Left renal cortex interstitium (tissue), 4 donors: ENCODE measurements at places on chromosomes 1 and 21. TPM values are rescaled to one million over a fixed set of nuclear protein-coding genes. Genes with fewer than 3 reads are reported as not detected.

The KIF21B gene
- polyA plus RNA-seq: 3.2 TPM

The SPATA46 gene
- 0.37 TPM for polyA plus RNA-seq

The DMRTA2 gene
- polyA plus RNA-seq: not detected

The LHX8 gene
- polyA plus RNA-seq: not detected

The RSPH1 gene
- polyA plus RNA-seq: 14.3 TPM

The TMPRSS2 gene
- polyA plus RNA-seq: 37.1 TPM

The SYT14 gene
- polyA plus RNA-seq: 0.57 TPM

The KIAA1614 gene
- polyA plus RNA-seq: 11.4 TPM

The SMG5 gene
- polyA plus RNA-seq: 54.5 TPM

The PGBD5 gene
- 5.7 TPM for polyA plus RNA-seq

The KRTAP21-2 gene
- polyA plus RNA-seq: not detected

The AADACL3 gene
- not detected for polyA plus RNA-seq

The KCNAB2 gene
- polyA plus RNA-seq: 4.7 TPM

The OR10Z1 gene
- 0.07 TPM for polyA plus RNA-seq

The FCRL6 gene
- polyA plus RNA-seq: 0.40 TPM

The FCRL2 gene
- polyA plus RNA-seq: not detected

The SPATA45 gene
- 0.92 TPM for polyA plus RNA-seq

The S100A12 gene
- 0.35 TPM for polyA plus RNA-seq

The HSD3B2 gene
- 3.0 TPM for polyA plus RNA-seq

The LCE1B gene
- not detected for polyA plus RNA-seq

The MEF2D gene
- 32.8 TPM for polyA plus RNA-seq

The KCNH1 gene
- polyA plus RNA-seq: 0.24 TPM

The HSF2BP gene
- polyA plus RNA-seq: 2.0 TPM

The EFNA1 gene
- 58.7 TPM for polyA plus RNA-seq

The SPRR2F gene
- not detected for polyA plus RNA-seq

The C1orf216 gene
- 9.5 TPM for polyA plus RNA-seq

The GBP5 gene
- polyA plus RNA-seq: 0.49 TPM

The FCRL5 gene
- polyA plus RNA-seq: 0.14 TPM

The KCNJ15 gene
- 159 TPM for polyA plus RNA-seq

The EPHB2 gene
- polyA plus RNA-seq: 9.5 TPM

The CFAP45 gene
- 4.2 TPM for polyA plus RNA-seq

The NES gene
- polyA plus RNA-seq: 165 TPM

The ASCL5 gene
- not detected for polyA plus RNA-seq

The GBP1 gene
- polyA plus RNA-seq: 13.9 TPM

The OR2T35 gene
- polyA plus RNA-seq: not detected

The ALX3 gene
- polyA plus RNA-seq: not detected

The ATP1A1 gene
- polyA plus RNA-seq: 951 TPM

The OVAAL gene
- not detected for polyA plus RNA-seq

The KLHL17 gene
- 7.3 TPM for polyA plus RNA-seq

The EFNA3 gene
- 5.9 TPM for polyA plus RNA-seq

The OR2AK2 gene
- not detected for polyA plus RNA-seq

The WNT4 gene
- 11.6 TPM for polyA plus RNA-seq

The MROH9 gene
- not detected for polyA plus RNA-seq

The BEND5 gene
- polyA plus RNA-seq: 27.7 TPM

The ETNK2 gene
- polyA plus RNA-seq: 29.9 TPM

The MAN1A2 gene
- 46.0 TPM for polyA plus RNA-seq

The LDLRAD1 gene
- polyA plus RNA-seq: not detected

The MAP10 gene
- polyA plus RNA-seq: 6.3 TPM

The NPR1 gene
- polyA plus RNA-seq: 62.7 TPM

The ANGPTL1 gene
- polyA plus RNA-seq: 8.3 TPM

The SH3BGR gene
- 8.5 TPM for polyA plus RNA-seq

The NHLH1 gene
- polyA plus RNA-seq: 0.27 TPM

The ERO1B gene
- polyA plus RNA-seq: 10.3 TPM
